ENCODE measurements at places on chromosomes 6 and 20. TPM values are rescaled to one million over a fixed set of nuclear protein-coding genes. Genes with fewer than 3 reads are reported as not detected.

DNA sequence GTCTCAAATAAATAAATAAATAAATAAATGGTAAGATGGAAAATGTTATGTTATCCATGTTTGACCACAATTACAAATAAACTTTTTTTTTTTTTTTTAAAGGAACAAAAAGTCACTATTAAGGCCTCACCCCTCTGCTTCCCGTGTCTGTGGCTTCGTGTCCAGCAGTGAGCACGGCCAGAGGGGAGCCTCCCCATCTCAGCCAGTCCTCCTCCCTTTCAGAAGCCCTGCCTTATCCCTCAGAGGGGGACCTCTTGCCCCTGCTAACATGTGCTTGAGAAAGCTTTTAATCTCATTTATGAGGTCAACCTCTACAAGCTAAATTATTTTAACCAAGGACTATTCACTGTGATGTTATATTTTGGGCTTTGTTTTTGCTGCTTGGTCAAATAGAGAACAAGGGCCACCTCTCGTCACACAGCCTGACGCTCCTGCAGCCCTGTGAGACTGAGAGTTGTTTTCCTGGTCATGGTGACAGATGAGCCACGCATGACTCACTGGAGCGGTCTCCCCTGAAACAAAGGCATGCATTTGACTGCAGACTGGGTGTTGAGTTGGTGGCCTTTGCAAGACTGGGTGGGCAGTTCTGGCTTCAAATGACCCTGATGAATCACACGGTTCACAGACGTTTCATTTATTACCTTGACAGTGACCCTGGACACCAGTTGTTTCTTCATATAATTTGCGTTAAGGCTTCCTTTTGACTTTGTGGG is 131.8 kb downstream of the TIAM2 start:
- no peak for DNase-seq

DNA sequence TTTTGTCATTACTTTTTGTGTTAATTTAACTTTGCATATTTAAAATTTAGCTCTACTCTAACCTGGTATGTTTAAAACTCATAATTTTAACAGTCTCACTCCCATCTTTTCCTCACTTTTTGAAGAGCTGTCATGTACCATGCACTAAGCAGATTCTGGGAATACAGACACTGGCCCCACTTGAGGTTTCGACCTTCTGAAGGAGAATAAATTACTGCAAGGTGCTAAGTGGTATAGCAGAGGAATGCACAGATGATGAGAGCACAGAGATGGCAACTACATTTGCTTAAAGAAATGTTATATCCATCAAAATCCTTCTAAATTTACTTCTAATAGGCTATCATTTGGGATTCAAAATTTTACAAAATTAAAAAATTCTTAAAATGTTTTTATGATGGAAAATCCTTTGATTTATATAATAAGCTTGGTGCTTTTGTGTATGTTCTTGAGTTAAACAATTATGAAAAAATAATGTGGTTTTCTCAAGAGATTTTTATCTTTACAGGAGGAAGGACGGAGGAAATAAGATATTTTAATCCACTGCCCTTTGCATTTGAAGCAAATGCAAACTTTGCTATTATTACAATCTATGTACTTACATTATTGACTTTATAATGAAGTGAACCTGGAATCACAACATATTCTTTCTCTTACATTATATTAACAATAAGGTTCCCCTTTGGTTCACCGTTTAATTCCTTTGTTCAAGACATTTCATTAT is 79.3 kb downstream of the AHI1 start:
- no peak for DNase-seq

DNA sequence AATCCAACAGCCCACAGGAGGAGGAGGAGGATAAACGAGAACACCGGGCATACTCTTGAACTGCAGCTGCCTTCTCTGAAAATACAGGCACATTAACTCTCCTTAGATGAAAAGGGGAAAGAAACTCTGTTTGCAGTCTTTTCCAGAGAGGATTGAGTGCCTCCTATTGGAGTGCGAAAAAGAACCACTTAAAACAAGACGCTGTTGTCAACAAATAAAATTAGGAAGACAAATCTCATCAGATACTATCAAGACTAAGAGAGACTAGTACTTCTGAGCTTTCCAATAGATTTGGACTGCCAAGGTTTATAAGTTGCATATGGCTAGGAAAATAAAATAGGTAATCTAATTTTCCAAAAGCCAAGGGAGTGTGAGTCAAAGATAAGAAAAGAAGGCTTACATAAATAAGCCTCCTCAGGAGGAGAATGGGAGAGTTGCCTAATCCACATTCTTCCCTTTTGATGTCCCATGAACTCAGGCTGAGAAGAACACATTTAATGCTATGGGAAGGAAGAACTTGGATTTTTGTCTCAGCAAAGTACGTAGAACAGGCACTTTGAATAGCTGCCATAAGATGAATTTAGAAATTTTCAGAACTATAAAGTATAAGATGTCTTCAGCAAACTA is 154.7 kb downstream of the ARHGAP18 start:
- no peak for DNase-seq

DNA sequence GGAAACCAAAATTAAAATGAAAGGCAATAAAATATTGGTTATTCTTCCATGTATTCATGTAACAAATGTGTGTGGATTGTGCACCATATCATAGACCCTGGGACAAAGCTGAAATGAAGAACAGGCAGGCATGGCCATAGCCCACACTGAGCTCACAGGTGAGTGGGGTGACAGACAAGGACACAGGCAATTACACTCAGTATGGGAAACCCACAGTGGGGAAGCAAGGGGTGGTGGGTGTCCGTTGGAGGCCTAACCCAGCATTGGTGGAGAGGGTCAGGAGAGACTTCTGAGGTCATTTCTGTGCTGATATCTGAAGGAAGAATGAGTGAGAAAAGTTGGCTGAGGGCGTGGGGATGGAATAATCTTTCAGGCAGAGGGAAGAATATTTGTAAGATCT is 47.6 kb upstream of the MAP3K4 start:
- no peak for DNase-seq

GRCh38 chr6:20658516-20658915 is 124.3 kb downstream of the CDKAL1 start:
- no peak for DNase-seq

DNA sequence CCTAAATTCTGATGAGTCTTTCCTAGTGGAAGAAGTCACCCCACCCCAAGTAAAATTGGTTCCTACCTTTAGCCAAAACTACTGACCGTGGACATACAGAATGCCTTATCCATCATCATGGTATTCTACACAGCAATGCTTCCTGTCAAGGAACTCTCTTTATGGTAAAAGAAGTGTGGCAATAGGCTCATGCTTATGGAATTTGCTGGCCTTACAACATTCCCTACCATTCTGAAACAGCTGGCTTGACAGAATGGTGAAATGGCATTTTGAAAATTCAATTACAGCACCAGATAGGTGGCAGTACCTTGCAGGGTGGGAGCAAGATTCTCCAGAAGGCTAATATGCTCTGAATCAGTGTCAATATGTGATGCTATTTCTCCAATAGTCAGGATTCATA is 41.8 kb upstream of the BACH2 start:
- DNase-seq = peak; percentile 47

- peak; percentile 68 for DNase-seq
Observed at GRCh38 chr6:145015739-145016558, 719.4 kb downstream of the EPM2A start.

DNA sequence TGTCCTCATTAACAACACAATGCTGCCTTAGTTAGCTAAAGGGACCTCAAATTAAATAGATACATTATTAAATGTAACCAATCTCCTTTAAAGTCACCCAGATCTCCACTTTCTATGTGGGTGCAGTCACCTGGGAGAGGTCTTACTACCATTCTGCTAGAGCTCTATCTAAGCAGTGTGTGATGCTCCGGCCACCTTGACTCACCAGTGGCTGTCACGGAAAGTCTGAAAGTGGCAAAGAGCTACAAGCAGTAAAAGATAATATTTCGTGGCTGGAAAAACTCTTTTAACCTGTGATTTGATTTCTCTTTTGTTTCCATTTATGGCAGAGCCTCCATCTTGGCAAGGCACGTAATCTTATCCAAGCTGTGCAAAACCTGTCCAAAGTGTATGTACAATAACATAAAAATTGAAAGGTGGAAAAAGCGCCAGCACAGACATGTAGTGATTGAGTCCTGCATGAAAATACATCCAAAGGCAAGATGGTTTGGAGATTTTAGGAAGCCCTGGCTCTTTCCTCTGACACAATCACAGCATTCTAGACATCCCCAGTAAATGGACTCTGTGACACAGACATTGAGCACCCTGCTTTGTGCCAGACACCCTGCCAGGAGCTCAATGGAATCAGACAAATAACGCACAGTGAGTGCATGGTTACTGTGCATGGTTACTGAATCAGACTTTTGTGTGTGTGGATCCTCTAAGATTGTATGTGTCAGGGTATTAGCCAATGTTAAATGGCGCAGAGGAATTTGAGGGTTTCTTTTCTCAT is 116.6 kb downstream of the ADAT2 start:
- DNase-seq = peak; percentile 75

DNA sequence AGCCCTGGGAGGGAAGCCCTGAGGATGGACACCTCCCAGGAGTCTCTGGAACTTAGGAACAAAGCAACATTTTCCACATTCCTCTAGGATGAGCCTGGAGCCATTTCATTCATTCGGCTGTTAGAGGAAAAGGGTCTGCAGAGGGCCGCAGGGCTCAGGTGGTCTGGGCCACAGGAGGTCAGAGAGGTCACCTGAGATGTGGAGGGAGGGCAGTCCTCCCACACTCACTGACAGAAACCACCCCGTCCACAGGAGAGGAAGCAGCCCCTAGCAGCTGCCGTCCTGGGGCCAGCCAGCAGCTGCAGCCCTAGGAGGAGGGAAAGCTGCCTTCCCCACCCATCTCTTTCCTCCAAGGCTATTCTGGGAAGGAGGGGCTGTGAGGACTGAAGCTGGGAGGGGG is 207.0 kb downstream of the CDC5L start:
- DNase-seq = no peak

- no peak for DNase-seq
Observed at GRCh38 chr6:161001421-161001820, 9.9 kb downstream of the MAP3K4 start.

DNA sequence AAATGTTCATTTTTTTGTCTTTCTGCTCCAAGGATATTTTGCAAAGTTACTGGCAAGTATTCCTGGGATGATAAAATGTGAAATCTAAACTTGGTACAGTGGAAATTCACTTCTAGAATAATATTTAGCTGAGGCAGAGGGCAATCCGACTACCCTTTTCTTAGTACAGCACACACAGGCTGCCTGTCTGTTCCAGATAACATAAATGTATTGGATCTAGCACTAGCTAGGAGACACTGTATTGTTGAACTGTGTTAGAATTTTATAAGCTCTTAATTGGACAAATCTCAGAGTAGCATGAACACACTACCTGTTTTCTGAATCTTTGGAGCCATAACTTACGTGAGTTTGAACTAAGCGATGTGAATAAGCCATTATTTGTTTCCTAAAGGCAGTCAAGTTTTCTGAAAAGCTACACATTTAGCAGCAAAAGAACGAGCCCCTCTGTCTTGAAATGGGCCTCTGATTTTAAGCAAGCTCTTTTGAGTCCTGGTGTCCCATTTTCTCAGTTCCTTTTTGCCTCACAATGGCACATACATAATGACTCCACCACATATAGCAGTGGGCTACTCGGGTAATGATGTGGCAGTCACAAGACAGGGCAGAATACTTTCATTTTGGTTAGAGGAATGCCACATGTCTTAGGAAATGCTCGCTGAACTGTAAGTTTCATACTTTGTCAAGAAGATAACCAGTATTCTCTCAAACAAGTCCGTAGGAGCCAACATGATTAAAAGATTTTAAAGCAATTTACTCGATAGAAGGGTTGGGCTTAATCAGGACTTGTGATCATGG is 116.5 kb upstream of the ESR1 start:
- DNase-seq = peak; percentile 40

- no peak for DNase-seq
Observed at GRCh38 chr20:63690898-63691710, 5.3 kb upstream of the TNFRSF6B start.

DNA sequence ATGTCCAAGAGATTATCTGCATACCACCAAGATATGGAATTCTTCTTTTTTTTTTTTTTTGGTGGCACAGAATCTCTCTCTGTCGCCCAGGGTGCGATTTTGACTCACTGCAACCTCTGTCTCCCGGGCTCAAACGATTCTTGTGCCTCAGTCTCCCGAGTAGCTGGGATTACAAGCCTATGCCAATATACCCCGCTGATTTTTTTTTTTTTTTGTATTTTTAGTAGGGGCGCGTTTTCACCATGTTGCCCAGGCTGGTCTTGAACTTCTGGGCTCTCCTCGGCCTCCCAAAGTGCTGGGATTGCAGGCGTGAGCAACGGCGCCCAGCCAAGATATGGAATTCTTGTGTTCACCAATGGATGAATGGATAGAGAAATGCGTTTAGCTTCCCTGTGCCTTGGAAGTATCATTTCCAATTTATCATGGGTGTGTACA is 31.0 kb downstream of the POM121L2 start:
- DNase-seq = no peak

GRCh38 chr6:166936079-166936787 is 20.1 kb downstream of the RNASET2 start:
- no peak for DNase-seq

GRCh38 chr20:59568509-59569024 is 35.8 kb upstream of the PHACTR3 start:
- DNase-seq = no peak

GRCh38 chr20:18837718-18838117 is 24.1 kb downstream of the SCP2D1 start:
- DNase-seq = no peak

- no peak for DNase-seq
Observed at GRCh38 chr6:126905917-126906316, 212.6 kb upstream of the RSPO3 start.

DNA sequence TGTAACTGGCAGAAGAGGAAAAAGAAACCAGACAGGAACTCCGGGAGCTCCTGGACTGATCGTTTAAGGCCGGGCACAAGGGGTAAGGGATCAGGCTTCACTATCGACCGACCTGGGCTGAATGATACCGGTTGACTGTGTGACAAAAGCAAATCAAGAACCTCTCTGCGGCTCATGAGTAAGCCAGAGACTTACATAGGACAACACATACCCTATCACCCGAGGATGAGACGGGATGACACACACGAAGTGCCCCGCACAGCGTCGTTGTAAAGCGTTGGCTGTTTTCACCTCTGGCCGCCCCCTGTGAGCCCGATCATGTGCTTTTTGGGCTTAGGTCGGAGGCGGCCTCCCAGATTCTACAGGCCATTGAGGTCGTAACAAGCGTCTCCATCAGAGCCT is 695 bp upstream of the TGIF2 start:
- DNase-seq = peak; percentile 16

DNA sequence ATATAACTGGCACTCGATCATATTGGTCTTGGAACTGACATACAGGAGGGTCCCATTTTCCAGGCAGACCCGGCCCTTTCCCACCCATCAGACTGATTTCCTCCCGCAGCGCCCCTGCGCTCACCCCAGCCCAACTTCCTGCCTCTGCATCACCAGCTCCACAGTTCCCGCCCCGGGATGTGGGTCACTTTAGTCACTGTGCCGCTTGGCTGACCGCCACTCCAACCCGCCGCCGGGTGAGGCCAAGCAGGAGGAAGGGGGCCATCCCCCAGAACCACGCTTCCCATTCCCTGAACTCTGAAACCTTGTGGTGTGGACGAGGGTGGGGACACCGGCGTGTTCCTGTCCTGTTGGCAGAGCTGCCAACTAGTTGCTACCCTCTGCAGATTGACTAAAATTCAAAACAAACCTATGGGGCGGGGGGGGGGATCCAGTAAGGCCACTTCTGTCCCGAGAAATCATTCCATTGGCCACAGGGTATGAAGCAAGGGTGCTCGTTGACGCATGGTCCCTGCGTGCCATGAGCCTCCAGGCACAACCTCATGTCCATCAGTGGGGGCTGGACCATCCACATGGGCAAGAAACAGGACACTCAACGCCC is 12.3 kb downstream of the TGM2 start:
- DNase-seq = no peak

Gene LCA5
- 0.34 TPM for polyA plus RNA-seq

Gene PTGIS
- polyA plus RNA-seq = not detected

Gene PTK6
- polyA plus RNA-seq = 15.2 TPM

Gene GABRR1
- not detected for polyA plus RNA-seq

Gene CGA
- polyA plus RNA-seq = not detected

Gene SYNDIG1
- polyA plus RNA-seq = not detected

Data from foreskin keratinocyte (primary cell).